ENCODE measurements at places on chromosomes 4 and X.

DNA sequence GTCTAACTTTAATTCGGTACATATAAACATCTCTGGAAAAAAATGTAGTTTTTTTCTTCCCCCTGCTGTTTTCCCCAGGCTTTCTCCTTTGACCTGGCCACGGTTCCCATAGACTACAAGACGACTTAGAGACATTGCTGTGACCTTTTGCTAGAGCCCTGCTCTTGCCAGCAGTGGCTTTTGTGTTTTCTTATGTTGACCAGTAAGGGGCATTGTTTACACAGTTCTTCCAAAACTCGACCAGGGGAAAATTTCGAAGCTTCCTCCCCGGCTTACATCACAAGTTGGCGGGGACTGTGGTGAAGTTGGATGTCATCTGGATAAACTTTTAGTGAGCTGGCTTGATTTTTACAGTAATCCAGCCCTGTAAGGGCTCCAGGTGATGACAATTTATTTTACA, 9.3 kb downstream of the CCDC160 start:
- DNase-seq, result no peak

DNA sequence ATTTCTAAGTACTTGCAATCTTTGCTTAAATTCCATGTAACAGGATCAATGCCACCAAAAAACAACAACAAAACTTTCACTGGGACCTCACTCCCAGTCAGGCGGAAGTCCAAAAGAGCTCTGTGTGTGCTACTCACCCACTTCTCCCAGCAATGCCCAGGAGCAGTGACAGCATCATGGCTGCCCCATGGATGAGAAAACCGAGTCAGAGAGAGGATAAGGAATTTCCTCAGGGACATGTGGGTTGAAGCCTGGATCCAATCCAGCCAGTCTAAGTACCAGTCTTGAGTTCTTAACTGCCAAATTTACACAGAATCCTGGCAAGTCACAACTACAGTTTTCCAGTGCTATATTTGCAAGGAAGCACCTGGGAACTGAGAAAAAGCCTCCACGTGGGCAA, 64.5 kb downstream of the STX18 start:
- DNase-seq, result no peak

- no peak for DNase-seq
These were observed 37.9 kb upstream of the RAP2C start for GRCh38 chrX:132257116-132257515.

GRCh38 chrX:72381439-72382201, 75.9 kb upstream of the CITED1 start:
- DNase-seq, result no peak

GRCh38 chr4:137705171-137705783, 173.0 kb upstream of the PCDH18 start:
- DNase-seq, result no peak

- DNase-seq, result no peak
These were observed 31.6 kb upstream of the MAML3 start for GRCh38 chr4:140185412-140186081.

DNA sequence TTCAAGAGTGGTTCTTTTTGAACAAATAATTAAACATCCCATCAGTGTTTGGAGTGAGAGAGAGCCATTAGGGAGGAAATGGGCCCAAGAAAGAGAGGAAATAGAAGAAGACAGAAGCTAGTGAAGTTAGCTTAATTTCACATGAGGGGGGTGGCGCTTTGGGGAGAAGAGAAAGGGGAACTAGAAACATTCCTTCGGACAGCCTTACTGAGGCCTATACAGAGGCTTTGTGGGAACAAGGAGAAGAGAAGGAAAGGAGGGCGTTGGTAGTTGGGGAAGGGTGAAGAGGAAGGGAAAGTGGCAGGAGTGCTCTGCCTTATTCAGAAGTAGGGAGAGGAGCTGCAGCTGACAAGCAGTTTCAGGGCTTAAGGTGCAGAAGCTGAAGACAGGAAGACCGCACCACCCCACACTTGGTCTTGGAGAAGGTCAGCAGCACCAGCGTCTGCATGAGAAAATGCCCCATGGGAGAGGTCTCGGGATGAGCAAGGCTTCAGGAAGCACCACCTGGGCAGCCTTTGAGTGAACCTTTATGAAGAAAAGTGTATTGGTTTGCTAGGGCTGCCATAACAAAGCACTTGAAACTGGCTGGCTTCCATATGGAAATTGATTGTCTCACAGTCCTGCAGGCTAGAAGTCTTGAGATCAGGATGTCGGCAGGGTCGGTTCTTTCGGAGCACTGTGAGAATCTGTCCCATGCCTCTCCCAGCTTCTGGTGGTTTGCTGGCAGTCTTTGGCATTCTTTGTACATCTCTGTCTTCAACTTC, 85.1 kb downstream of the KIT start:
- no peak for DNase-seq

- DNase-seq, result no peak
These were observed 56.0 kb downstream of the BANK1 start for GRCh38 chr4:101846550-101846949.

- DNase-seq, result no peak
These were observed 39.3 kb downstream of the NHSL2 start for GRCh38 chrX:71949844-71950445.

DNA sequence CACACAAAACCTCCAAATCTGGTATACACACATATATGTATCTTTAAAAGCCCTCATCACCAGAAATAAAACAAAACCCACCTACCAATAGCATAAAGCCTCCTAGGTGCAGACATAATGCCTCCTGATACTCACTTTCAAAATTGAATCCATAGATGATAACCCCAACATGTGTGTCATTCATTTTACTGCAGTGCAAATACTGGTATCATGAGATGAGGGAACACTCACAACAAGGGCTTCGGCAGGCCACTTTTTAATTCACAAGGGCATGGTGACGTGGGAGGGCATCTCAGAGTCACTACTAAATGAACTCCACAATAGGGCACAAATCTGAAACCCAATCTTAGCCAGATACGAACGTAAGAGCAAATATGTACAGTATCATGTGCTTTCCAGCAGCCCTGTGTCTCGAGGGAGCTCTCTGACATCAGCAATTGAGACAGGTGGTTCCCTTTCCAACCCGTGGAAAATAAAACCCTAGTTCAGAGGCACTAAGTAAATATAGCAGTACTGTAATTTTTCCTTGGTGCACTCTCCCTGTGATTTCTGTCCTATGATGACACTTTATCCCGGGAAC, 14.1 kb upstream of the PPARGC1A start:
- DNase-seq, result no peak

DNA sequence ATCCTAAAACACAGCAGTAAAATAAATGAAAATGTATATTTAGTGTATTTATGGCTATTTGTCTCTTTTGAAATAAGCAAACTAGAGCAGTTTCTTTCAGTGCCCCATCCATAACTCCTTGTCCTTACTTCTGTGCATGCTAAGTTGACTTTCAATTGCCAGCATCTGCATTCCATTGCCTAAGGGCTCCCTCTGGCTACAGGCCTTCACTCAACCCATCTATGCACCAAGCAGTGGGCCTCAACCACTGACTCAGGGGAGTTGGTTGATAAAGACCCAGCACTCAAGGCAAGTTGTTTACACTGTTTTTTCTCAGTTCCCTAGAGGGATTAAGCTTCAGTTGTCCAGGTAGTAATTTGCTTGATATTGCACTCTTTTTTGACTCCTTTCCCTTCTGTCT, 265.7 kb downstream of the IQCM start:
- no peak for DNase-seq

DNA sequence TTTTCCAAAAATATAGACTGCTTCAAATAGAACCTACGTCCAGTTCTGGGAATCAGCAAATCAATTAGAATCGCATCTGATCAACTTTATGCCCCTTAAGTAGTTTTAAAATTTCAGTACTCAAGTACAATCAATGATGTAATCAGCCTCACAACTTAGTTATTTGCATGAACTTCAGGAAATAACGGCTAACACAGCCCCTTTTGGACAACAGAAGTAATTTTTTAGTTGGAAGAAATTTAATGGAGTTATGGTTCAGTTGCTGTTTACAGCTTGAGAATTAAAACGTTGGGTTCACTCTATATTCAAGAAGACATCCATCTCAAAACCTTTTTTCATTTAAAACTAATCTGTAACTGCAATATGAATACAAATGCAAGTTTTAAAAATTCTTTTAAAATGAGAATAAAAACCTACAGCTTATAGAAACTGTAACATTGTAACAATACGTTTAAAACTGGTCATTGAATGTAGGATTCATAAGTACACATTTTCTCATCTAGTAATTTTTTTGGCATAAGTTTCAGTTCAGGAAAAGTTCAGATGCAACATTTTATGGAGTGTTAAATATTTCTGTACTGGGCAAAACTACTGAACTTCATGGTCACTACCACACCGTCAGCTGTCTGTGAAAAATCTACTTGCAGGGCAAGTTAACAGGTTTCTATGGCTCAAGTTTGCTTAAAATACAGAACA, 956 bp downstream of the TAPT1 start:
- DNase-seq, result peak; percentile 21

DNA sequence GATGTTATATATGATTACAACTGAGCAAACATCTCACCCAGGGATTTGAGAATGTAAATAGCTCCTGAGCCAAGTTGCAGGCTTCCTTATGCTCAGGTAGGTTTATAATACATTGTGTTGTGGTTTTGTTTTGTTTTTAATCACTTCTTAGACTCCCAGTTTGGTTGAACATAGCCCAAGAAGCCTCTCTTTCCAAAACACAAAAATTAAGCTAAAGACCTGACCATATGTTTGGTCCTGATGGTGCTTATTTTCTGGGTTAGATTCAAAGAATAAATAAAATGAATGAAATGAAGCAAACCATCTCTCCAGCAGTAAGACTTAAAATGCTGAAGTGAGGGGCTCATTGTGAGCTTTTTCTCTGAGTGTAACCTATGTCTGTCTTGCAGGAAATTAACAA, 93.5 kb downstream of the GRXCR1 start:
- no peak for DNase-seq

DNA sequence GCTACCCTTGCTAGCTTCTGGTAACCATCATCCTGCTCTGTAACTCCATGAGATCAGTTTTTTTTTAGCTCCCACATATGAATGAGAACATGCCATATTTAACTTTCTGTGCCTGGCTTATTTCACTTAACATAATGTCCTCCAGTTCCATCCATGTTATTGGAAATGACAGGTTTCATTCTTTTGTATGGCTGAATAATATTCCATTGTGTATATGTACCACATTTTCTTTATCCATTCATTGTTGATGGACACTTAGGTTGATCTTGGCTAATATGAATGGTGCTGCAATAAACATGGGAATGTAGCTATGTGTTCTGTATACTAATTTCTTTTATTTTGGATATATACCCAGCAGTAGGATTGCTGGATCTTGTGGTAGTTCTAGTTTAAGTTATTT, 204.7 kb downstream of the BMPR1B start:
- DNase-seq, result no peak

GRCh38 chr4:32789026-32789608, 2068.9 kb downstream of the PCDH7 start:
- DNase-seq, result no peak

GRCh38 chr4:154838155-154838554, 57.1 kb downstream of the RBM46 start:
- no peak for DNase-seq

DNA sequence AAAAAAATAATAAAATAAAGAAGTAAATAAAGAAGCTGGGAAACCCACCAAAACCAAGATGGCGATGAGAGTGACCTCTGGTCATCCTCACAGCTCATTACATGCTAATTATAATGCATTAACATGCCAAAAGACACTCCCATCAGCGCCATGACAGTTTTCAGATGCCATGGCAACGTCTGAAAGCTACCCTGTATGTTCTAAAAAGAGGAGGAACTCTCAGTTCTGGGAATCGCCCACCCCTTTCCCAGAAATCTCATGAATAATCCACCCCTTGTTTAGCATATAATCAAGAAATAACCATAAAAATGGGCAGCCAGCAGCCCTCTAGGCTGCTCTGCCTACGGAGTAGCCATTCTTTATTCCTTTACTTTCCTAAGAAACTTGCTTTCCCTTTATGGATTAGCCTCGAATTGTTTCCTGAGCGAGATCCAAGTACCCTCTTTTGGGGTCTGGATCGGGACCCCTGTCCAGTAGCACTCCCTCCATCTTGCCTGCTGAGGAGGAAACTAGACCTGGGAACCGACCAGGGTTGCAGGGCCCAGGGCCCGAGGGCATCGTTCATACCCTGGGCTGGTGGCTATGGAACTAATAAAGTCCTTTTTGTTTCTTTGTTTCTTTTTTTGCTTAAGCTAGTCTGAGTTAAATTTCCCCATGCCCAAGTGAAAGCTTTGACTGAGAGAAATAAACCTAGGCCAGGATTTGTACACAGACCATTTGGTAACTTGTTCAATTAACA, 30.9 kb downstream of the HTT-AS start:
- no peak for DNase-seq

GRCh38 chr4:34112573-34112972, 2131.7 kb downstream of the ARAP2 start:
- DNase-seq, result no peak

- DNase-seq, result no peak
These were observed 63.4 kb downstream of the EFHC2 start for GRCh38 chrX:44280116-44280515.

DNA sequence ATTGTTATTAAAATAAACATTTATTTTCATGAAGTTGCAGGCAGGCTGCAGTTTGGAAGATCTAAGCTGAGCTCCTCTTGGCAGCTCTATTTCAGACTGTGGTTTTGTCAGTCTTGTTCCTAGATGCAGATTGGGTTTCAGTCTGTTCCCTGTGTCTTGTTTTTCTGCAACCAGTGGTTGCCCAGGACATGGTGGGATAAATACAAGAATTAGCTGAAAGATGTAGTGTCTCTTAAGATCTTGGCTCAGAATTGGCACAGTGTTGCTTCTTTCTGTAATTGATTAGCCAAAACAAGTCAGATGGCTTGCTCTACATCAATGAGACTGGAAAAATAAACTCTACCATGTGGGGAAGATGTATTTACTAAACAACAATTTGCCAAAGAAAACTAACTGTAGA, 283.0 kb upstream of the BOD1L1 start:
- DNase-seq, result no peak

GRCh38 chrX:13473442-13474163, 95.8 kb upstream of the EGFL6 start:
- no peak for DNase-seq

DNA sequence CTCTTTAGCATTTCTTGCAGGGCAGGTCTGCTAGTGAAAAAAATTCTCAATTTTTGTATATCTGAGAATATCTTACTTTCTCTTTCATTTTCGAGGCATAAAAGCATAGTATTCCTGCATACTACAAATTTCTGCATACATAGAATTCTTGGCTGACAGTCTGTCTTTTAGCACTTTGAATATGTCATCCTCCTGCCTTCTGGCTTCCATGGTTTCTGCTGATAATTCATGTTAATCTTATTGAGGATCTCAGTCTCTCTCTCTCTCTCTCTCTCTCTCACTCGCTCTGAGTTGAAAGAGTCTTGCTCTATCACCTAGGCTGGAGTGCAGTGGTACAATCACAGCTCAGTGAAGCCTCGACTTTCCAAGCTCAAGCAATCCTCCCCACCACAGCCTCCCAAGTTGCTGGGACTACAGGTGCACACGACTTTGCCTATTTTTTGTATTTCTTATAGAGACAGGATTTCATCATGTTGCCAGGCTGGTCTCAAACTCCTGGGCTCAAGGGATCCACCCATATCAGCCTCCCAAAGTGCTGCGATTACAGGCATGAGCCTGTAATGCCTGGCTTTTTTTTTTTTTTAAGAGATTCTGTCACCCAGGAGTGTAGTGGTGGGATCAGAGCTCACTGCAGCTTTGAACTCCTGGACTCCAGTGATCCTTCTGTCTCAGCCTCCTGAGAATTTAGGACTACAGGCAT, 161.3 kb downstream of the FNIP2 start:
- DNase-seq, result no peak
